Right kidney (tissue), 9 donors: ENCODE measurements at places on chromosomes 13 and 19.

DNA sequence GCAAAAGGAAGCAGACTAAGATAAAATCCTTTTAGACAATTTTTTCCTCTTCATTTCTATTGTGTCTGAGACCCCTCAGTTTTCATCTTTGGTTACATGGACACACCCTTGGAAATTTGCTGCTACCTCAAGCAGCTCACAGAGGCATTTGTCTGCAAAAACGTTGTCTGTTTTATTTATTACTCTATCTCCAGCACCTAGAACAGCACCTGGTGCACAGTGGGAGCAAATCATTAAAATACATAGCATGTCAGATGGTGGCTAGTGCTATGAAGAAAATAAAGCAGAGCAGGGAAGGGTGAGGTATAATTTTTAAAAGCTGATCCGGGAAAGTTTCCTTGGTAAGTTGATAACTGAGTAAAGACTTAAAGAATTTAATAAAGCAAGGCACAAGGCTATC is 14.3 kb upstream of the FAM124A start:
- no peak for DNase-seq

DNA sequence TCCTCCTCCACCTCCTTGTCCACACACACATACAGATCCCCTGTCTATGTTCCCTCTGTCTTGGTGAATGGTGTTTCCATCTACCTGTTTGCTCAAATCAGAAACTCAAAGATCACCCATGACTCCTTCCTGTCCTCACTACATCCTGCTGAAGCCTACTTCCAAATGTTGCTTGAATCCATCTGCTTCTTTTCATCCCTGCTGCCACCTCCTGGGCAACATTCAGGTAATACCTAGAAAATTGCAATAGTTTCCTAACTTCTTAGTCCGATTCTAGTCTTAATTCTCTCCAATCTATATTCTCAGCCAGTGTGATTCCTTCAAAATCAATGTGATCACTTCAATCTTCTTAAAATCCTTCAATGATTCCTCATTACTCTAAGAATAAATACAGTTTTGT is 155.5 kb upstream of the STARD13 start:
- no peak for DNase-seq

- DNase-seq: no peak
These were observed 7.1 kb upstream of the ICAM3 start for GRCh38 chr19:10346509-10346908.

- DNase-seq: peak; percentile 18
These were observed 58.1 kb downstream of the EDNRB start for GRCh38 chr13:77860507-77860981.

DNA sequence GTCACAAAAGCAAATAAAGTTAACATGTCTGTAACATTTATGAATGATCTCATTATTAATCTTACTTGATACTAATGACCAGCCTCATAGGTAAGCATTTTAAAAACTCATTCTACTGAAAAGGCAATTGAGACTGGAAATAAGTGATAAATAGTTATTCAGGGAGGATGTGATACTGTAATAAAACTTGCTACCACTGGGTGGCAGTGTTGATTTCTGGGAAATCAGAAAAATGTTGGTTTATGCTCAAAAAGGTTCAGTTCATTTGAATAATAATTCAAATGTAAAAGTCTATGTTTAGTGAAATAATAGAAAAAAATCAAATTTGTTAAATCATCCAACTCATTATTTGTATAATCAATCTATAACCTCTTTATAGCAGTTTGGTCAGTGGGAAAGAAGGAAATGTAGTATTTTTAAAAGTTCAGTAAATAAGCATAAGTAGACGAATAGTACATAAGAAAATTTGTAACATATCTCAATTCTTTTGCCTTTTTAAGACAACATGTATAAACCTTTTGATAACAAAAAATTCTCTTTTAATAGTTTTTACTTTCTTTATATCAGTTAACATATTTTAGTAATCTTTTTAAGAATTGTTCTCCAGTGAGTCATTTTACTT is 9.6 kb downstream of the ABHD13 start:
- no peak for DNase-seq

GRCh38 chr19:47991191-47991808 is 670 bp downstream of the BSPH1 start:
- DNase-seq: no peak

GRCh38 chr13:114319441-114319913 is 5.2 kb downstream of the CHAMP1 start:
- DNase-seq: no peak

- DNase-seq: no peak
These were observed 122.7 kb upstream of the FRY start for GRCh38 chr13:31908696-31909411.

- no peak for DNase-seq
These were observed 17.4 kb downstream of the ZNF586 start for GRCh38 chr19:57786906-57787305.

DNA sequence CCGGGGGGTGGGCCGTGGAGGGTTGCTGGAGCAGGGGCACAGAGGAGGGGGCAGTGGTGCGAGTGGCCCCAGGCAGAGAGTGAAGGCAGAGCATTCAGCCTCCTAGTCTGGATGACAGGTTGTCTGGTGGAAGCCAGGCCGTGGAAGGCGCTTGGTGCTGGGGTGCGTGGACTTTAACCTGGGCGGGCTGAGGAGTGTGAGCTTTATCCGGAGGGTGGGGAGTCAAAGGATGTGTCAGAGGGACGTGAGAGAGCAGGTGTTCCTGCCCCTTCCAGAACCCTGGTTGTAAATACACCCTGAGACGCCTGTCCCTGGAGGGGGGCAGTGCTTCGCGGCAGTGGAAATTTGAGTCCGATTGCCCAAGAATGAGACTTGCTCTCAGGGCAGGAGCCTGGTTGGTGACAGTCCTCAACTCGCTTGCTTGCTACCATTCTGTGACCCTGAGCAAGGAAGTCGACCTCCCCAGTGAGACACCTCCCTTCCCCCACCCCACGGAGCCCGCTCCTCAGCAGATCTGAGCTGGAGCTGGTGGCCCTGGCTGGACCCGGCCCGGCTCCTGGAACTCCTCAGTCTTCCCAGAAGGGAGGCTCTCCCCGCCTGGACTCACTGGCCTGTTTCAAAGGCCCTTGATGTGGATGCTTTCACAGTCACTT is 2.3 kb downstream of the SPPL2B start:
- no peak for DNase-seq

DNA sequence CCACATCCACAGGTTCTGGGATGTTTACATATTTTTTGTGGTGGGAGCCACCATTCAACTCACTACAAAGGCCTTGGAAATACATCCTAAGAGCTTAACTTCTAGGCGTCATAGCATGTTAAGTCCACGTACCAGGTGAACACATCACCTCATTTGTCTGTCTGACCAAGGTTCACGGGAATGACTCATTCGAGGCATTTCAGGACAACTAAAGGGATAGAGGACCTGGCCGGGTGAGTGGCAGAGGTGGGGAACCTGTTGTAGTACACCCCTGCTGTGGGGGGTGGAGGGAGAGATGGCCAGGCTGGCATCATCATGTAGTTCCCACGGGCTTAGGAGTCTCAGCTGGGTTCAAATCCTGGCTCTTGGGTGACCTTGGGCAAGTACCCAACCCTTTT is 51.5 kb downstream of the BICRA start:
- no peak for DNase-seq

- DNase-seq: no peak
These were observed 1345.0 kb upstream of the SLC10A2 start for GRCh38 chr13:104411141-104411765.

DNA sequence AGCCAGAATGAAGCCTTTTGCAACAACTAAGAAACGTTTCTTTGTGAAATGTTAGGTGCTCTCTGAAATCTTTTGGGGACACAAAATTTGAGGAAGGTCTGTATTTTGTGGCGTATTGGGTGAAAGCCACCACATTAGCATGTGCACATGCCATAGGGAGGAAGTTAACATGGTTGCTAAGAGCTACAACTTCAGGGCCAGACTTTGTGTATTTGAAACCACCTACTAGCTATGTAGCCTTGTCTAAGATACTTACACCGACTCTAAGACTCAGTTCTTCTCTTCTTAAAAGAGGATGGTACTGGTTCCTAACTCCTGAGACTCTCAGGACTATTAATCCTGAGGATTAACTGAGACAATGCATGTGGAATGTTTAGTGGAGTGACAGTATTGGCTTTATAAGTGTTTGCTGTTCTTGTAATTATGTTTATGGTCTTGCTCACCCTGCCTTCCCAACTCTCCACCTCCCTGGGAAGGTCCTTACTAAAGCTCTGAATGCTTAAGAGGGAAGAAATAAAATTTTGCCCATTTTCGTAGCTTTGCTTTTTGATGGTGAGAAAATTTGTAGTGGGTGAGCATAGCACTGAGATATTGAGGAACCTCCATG is 15.5 kb downstream of the SERP2 start:
- no peak for DNase-seq

DNA sequence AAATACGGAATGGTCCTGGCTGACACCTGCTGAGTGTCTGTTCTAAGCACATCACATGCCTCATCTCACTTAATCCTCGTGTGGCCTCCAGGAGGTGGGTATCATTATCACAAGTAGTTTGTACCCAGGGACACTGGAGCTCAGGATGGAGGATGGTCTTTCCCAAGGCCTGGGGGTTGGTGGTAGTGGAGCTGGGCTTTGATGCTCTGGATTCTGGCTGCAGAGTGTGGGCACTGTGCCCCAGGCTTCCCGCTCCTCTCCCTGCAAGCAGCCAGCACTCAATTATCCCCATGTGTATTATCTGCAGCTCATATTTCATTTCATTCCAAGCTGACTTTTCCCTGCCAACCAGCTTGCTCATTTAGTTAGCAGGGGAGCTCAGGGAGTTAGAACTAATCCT is 52.1 kb downstream of the SIAH3 start:
- no peak for DNase-seq

DNA sequence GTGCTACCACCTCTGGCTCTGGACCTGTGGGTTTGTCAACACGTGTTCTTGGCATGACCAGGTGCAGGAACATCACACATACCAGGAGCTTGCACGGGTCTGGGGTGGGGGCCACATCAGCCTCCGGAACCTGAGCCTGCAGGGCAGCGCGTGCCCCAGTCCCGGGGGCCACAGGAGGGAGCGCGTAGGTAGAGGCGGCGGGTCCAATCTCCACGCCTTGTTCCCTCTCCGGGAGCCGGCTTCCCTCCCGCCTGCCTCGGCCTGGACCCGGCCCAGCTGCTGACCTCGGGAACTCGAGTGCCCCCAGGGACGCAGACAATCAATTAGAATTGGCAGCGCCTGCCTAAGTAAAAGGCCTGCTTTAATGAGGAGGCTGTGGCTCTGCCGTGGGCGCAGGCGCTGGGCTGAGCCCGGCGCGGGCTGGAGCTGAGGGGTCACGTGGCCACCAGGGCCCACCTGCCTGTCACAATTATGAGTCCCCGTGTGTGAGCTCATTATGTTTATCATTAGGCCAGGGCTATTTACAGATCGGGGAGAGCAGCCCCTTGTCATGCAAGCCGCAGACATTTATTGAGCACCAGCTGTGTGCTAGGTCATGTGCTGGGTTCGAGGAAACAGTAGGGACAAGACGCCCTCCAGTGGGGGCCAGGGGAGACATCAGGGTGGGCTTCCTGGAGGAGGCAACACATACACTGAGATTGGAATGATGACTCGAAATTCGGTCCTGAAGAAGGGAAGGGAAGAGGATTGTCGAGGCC is 32.2 kb upstream of the TNFAIP8L1 start:
- peak; percentile 60 for DNase-seq

DNA sequence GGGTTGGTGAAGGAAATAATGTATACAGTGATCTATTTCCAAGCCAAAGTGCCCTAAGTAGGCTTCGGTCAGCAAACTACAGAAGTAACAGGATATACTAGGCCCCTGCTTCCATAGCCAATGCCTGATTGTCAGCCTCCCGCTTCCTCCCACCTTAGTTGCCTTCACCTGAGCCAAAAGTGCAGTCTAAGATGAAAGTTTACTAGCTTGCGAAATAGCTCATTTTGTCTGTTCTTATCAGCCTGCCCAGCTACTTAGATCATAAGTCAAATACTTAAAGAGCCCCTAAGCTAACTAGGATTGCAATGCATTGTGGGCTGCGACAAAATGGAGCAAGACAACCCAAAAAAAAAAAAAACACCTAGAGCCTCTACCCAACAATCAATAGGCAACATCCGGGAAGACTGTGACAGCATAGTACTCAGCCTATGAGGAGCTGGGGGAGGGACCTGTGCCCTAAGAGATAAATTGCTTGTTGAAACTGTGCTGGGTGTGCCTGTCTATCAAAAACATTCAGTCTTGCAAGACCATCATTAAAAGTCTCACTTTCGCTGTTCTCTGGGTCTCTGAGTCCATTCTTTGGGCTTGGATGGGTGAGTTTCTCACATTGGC is 454.7 kb upstream of the TSHZ3 start:
- DNase-seq: no peak

GRCh38 chr19:33956941-33957340 is 160.3 kb downstream of the KCTD15 start:
- no peak for DNase-seq

GRCh38 chr19:355134-355533 is 10.5 kb upstream of the MIER2 start:
- DNase-seq: no peak

- peak; percentile 36 for DNase-seq
These were observed 1.6 kb downstream of the ZNF414 start for GRCh38 chr19:8512115-8512967.

DNA sequence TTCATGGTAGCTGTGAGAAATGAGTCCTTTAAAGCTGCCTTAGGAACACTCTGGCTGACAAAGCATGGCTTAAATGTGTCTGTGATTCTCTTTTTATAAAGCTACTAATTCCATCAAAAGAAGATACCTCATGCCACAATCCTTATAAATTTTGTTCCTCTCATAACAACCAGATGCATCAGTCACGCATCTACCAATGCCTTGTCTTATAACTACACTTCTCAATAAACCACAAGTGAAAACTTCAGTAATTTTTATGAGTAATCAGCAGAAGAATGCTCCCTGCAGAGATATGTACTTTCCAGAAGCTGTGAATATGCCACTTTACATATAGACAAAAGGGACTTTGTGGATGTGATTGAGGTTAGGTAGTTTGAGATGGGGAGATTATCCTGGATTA is 147.8 kb downstream of the SUCLA2 start:
- no peak for DNase-seq

- DNase-seq: no peak
These were observed 400.2 kb downstream of the SLITRK5 start for GRCh38 chr13:88071371-88071770.

- peak; percentile 47 for DNase-seq
These were observed 10.3 kb downstream of the SH3GL1 start for GRCh38 chr19:4390017-4390566.

GRCh38 chr19:53172889-53173288 is 14.0 kb upstream of the ZNF347 start:
- DNase-seq: no peak

GRCh38 chr13:111950697-111951096 is 116.3 kb upstream of the SOX1 start:
- no peak for DNase-seq

DNA sequence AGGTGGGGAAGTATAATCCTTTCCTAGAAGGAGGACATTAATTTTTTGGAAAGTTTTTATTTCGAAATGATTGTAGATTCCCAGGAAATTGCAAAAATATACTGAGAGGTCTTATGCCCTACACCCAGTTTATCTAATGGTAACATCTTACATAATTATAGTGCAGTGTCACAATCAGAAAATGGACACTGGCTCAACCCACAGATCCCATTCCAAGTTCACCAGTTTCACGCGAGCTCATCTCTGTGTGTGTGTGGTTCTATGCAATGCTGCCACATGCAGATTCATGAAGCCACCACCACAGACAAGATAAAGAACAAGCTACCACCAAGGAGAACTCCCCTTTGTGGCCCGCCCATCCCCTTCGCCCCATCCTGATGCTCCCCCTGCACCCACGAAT is 24.4 kb downstream of the IL17D start:
- no peak for DNase-seq

GRCh38 chr13:23637829-23638228 is 67.6 kb downstream of the TNFRSF19 start:
- no peak for DNase-seq
